ENCODE measurements at places on chromosomes 4 and X. TPM values are rescaled to one million over a fixed set of nuclear protein-coding genes. Genes with fewer than 3 reads are reported as not detected.

DNA sequence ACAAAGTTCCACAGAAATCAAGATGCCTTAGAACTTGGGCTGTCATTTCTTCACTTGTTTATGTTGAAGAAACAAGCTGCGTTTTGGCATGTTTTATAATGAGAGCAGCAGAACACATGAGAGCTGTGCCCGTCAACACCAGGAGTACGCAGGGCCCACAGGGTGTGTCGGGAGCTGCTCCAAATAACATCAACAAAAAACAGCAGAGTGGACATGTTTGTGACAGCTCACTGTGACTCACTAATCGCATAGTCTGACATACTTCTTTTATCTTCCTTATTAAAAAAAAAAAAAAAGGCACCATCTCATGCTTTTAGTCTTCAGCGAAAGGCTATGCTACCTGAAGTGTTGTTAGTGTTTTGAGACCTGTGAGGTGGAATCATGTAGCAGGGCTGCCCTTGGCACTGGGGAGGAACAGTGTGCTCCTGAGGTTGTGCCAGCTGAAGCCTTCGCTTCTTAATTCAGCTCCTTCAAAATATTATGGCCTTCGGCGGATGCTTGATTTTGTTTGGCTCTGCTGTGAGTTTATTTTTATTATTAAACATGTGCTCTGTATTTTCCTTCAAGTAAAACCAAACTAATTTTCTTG, 32.8 kb downstream of the FHDC1 start:
- DNase-seq = no peak

- no peak for DNase-seq
These were observed 10.9 kb downstream of the MAD2L1 start for GRCh38 chr4:120055795-120056194.

DNA sequence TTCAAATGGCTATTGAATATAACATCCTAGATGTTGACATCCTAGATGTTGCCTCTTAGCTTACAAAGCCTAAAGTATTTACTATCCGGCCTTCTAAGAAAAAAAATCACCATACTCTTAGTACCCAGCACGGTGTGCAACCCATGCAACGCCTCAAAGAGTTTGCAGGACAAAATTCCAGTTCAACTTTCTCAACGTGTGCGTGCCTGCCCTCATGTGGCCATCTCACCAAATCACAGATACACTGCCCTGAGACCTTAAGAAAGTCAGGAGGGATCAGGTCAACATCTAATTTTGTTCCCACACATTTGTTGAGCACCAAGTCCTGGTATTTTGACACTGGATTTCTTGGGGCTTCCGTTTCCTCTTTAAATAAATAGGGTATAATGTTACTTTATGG, 68.3 kb downstream of the CRMP1 start:
- peak; percentile 53 for DNase-seq

GRCh38 chr4:159173886-159174285, 71.0 kb downstream of the RAPGEF2 start:
- DNase-seq = no peak

- DNase-seq = no peak
These were observed 66.8 kb upstream of the MAB21L2 start for GRCh38 chr4:150515135-150515534.

Gene TCEAL2
- 12.9 TPM for total RNA-seq

Gene MAMLD1
- 0.25 TPM for total RNA-seq

Gene LRRC66
- total RNA-seq = 1.0 TPM

Gene UGT2A3
- not detected for total RNA-seq
